ENCODE measurements at places on chromosomes 5 and 9.

GRCh38 chr5:170110403-170111087, 4.8 kb downstream of the FOXI1 start:
- DNase-seq: no peak

GRCh38 chr9:38727497-38728001, 7.6 kb upstream of the FAM240B start:
- DNase-seq: no peak

DNA sequence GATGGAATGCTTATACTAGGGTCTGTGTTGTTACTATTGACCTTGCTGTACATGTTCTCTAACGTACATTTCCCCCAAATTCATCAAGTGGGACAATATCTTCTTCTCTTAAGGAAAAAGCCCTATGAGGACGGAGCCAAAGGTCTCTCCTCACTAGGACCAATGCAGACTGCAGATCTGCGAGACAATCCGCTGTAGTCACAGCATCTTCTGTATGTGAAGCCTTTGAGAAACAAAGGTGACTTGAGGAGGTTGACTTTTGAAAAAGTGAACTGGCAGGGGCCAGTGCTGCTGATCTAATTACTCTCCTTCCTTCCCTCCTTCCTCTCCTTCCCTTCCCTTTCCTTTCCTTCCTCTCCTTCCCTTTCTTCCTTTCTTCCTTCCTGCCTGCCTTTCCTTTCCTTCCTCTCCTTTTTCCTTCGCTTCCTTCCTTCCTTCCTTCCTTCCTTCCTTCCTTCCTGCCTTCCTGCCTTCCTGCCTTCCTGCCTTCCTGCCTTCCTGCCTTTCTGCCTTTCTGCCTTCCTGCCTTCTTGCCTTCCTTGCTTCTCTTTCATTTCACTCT, 71.1 kb upstream of the BASP1 start:
- DNase-seq: no peak

- DNase-seq: no peak
Observed at GRCh38 chr9:13354733-13355132, 75.2 kb upstream of the MPDZ start.

- peak; percentile 74 for DNase-seq
Observed at GRCh38 chr5:108260117-108260857, 121.6 kb downstream of the FBXL17 start.

GRCh38 chr9:4098031-4098430, 201.8 kb downstream of the GLIS3 start:
- DNase-seq: no peak

GRCh38 chr9:17775656-17776055, 196.8 kb downstream of the SH3GL2 start:
- DNase-seq: no peak

DNA sequence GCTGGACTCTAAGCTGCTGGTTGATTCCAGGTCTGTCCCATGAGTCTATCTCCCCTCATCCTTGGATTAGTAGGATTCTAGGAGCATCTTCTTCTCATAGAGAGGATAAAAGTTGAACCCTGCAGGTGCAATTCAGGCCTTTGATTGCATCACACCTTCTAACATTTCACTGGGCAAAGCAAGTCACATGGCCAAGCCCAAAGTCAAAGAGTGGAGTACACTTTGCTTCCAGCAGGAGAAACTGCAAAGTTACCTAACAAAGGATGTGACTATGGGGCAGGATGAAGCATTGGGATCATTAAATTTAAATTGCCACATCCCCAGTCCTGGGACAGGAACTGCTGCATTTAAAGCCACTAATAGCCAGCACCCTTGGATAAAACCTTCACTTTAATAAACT, 51.0 kb upstream of the EGFLAM start:
- no peak for DNase-seq

All from HFFc6 (cell line).